ENCODE measurements at places on chromosomes 4 and X.

GRCh38 chr4:32661229-32661628, 1941.1 kb downstream of the PCDH7 start:
- DNase-seq: no peak

DNA sequence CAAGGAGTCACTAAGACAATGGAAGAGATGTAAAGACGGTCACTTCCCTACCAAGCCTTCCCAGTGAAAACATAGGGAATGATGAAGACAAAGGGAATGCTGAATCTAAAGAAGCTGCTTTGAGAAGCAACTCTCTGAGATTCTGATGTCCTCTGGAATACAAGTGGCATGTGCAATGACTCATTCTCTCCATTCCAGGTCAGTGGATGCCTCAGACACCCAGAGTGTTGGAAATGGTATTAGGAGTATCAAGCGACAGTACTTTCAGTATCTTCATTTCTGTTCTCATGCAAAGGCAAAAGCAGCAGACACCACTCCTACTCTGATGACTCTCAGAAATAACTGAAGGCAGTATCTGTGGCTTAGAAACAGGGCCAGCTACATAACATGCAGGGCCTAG, 102.6 kb downstream of the FSTL5 start:
- no peak for DNase-seq

DNA sequence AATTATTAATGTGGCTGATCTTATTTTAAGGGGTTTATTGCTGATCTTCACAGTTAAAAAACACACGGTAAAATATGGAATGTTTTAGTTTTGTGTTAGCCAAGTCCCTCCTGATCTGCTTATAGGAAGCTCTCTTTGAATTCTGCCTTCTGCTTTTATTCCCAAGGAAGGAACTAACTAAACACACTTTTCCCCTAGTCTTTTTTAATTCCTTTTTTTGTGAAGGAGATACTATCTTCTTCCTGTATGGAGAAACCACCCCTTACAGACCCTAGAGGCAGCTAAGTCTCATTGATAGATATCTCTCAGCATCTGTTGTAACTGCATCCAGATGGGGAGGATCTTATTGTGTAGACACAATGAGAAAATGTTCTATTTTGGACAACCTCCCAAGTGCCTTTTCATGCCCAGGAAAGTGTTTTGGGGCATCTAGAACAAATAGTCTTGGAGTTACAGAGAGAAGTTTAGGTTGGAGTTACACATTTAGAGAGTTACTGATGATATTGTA, 64.4 kb downstream of the AFF1 start:
- no peak for DNase-seq

- no peak for DNase-seq
Measured at GRCh38 chr4:83205760-83206159, 78.8 kb downstream of the COQ2 start.

- no peak for DNase-seq
Measured at GRCh38 chrX:150150076-150150779, 211.9 kb upstream of the EOLA2 start.

DNA sequence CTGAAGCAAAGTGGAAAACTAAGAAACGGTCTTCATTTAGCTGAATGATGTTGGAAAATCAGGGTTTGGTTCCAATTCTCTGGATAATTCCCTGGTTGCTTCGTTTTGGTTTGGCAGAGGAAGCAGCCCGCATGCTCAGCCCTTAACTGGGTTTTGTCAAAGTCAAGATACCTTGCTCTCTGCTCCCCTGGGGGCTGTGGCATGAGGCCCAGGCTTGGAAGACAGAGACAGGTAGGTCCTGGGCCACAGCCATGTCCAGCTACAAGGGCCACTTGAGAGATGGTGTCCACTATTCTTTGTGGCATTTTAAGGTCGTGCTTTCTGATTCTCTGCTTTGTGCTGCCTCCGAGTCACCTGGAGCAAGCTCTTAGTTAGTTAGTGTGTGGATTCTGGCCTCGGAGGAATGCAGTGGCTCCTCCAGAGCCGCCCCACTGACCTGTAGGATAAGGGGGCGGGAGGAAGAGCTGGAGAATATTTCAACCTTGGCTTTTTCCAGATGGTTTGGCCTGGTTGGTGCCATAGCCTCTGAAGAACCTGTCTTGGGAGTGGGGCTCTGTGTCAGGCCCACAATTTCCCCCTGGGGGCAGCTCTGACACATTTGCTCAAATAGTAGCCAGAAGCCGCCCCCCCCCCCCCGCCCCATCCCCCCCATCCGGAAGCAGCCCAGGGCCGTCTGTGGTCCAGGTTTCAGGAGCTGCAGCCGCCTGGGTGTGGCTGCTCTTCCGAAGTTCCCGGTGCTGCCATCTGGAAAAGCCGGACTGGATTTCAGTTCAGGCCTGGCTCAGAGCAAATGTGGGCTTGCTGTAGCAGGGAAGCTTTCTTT, 147.1 kb downstream of the NHS start:
- DNase-seq: no peak

- no peak for DNase-seq
Measured at GRCh38 chrX:576904-577560, 53.6 kb upstream of the SHOX start.

DNA sequence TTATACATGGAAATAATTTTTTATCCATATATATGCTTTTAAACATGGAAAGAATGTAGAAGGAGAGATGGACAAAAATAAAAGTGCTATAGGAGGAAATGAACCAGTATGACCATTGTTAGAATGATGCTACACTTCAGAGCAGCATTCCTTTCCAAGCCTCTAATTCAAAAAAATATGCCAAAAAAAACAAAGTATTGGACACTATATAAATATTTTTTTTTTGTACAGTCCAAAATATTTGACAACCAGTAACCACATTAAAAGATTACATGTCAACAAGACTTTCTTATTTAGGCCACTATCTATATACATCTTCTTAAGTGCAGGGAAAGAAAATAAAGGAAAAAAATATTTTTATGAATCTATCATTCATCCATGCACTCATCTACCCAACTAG, 198.6 kb downstream of the LRBA start:
- no peak for DNase-seq

GRCh38 chr4:185580699-185581098, 45.4 kb upstream of the PDLIM3 start:
- DNase-seq: no peak

DNA sequence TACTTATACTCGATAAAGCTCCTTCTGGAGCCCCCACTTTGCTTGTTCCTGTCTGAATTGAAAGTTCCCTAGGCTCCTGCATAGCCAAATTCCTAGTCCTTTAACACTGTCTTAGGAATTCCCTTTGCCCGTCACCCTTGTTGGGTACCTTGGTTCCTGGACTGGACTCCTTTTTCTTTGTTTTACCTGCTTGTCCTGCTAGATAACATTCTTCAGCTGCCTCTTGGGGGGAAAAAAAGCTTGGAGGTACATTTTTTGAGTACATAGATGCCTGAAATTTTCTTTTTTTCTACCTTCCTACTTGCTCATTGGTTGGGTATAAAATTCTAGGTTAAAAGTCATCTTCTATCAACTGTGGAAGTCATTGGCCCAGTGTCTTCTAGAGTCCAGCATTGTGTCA, 154.8 kb upstream of the RAPGEF2 start:
- DNase-seq: no peak

DNA sequence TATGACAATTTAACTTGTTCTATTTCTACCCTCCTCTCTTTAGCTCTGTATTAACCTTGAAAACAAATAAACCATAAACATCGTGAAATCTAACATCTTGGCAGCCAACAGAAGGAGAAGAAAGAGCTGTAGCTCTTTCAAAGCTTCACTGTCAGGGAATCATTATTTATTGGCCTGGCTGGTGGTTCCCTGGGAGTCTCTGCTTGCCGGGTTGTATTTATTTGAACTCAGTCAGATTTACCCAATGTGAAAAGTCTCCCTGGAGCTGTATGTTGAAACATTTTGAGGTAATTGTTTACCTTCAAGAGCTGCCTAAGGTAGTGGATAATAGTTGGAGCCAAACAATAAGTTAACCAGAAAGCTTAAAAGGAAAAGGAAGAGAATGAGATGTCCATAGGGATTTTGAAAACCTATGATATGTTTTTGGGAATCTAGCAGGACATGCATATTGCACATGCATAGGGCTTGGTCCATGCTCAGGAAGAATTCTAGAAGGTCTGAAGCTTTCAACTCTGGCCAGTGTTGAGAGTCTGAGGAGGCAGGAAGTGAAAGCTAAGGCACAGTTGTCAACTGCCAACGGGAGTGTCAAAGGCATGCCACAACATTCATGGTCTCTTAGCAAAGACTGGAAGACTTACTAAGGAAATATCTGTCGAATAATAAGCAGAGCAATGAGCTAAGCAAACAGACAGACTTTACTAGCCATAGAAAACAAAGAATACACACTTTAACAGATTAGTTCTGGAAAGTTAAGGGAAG, 621.6 kb downstream of the PCDH7 start:
- DNase-seq: no peak

- no peak for DNase-seq
Measured at GRCh38 chrX:146243041-146243440, 425.4 kb downstream of the SLITRK2 start.

DNA sequence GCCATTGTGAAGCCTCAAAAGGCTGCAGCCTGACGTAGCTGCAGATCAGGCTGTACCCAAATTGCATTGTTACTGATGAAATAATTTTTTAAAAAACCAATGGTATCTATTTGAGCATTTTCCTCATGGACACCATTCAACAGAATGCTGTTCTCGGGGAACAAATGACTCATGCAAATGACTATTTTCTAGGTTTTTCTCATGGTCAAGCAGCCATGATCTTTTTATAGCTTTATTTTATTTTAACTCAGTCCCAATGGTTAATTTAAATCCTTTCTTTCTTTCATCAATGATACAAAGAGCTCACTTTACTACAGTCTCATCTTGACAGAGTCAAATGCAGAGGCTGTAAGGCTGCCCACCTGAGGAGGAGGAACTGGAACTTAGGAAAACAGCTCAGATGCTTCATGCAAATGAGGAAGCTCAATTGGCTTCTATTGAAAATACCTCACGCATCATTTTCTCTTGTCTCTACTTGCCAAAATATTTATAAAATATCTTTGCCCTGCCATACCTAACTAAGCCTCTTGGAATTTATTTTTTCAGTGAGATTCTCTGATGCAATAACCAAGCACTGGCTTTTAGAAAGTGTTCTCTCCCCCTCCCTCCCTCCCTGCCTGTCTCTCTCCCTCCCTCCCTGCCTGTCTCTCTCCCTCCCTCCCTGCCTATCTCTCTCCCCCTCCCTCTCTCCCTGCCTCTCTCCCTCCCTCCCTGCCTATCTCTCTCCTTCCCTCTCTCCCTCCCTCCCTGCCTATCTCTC, 81.0 kb downstream of the SORBS2 start:
- DNase-seq: no peak

GRCh38 chr4:173500841-173501591, 29.0 kb downstream of the HAND2 start:
- DNase-seq: no peak

- DNase-seq: no peak
Measured at GRCh38 chr4:118865091-118865708, 23.5 kb upstream of the SYNPO2 start.

DNA sequence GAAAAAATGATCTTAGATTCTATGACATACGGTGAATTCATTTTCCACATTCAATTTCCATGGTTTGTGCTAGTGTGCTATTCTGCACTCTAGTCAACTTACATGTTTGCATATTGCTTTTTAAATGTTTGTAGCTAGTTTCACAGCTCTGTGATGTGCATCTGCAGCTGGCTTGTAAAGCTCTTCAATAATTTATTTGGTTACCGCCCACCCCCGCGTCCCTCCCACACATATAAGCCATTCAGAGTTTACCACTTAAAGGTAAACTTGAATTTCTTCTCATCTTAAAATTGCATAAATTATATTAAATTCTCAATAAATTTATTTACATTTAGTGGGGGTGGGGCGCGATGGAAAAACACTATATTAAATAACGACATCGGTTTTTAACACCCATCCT, 291 bp upstream of the NBDY start:
- DNase-seq: no peak

DNA sequence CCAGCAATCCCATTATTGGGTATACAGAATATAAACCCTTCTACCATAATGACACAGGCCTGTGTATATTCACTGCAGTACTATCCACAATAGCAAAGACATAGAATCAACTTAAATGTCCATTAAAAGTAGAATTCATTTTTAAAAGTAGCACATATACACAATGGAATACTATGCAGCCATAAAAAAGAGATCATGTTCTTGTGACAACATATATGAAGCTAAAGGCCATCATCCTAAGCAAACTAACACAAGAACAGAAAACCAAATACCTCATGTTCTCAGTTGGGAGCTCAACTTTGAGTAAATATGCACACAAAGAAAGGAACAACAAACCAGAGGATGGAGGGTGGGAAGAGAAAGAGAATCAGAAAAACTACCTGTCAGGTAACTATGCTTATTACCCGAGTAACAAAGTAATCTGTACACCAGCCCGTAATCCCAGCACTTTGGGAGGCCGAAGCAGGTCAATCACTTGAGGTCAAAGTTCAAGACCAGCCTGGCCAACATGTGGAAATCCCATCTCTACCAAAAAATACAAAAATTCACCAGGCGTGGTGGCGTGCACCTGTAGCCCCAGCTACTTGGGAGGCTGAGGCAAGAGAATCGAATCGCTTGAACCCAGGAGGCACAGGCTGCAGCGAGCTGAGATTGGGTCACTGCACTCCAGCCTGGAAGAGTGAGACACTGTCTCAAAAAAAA, 22.8 kb downstream of the DHX15 start:
- no peak for DNase-seq

GRCh38 chr4:95548738-95549245, at the start of gene UNC5C:
TSS of gene UNC5C (minus strand) at chr4:95548973.
- no peak for DNase-seq

GRCh38 chr4:158938220-158939044, 164.4 kb upstream of the RAPGEF2 start:
- DNase-seq: no peak

- DNase-seq: no peak
Measured at GRCh38 chr4:26493461-26493860, 3.2 kb upstream of the CCKAR start.

- no peak for DNase-seq
Measured at GRCh38 chr4:109334129-109335105, 32.0 kb upstream of the COL25A1 start.

GRCh38 chr4:112038861-112039260, 106.4 kb upstream of the FAM241A start:
- no peak for DNase-seq

GRCh38 chrX:15781961-15782699, 8.2 kb upstream of the ZRSR2 start:
- DNase-seq: no peak

- DNase-seq: no peak
Measured at GRCh38 chr4:78322032-78322431, 229.5 kb upstream of the ANXA3 start.

DNA sequence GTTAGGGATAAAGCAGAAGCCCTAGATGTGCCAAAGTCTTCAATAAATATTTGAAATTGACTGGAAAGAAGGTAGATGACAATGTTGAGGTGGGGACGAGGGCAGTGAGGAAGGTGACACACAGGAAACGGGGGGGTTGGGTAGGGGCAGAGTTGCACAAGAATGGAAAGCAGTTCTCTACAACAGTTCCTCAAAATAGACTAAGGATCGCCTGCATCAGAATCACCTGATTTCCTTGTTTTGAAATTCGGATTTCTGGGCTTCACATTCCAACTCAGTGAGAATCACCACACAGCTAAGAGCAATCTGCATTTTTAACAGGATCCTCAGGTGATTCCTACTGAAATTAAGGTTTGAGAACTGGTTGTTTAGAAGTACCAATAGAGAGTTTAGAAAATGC, 70.6 kb downstream of the ARFIP1 start:
- DNase-seq: peak; percentile 15
